ENCODE measurements at places on chromosomes 6 and 20. TPM values are rescaled to one million over a fixed set of nuclear protein-coding genes. Genes with fewer than 3 reads are reported as not detected.

- DNase-seq, result no peak
These were observed 129.8 kb upstream of the GJE1 start for GRCh38 chr6:142002825-142003405.

DNA sequence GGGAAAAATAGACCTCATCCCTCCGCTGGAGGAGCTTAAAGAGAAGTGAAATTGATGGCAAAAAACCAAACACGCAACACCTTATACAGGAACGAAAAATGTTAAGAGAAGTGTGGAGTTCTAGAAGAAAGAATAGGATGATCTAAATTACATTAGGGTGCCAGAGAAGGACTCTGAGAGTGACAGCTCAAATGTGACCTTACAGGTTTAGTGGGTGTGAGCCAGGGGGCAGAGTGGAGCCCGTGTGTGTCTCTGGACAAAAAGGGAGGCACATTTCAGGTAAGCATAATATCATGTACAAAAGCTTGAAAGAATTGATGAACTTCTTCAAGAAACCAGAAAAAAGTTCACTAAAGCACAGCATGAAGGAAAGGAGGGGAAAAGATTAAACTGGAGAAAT is 20.8 kb downstream of the HLA-DRA start:
- DNase-seq, result no peak

- no peak for DNase-seq
These were observed 631.6 kb upstream of the NRSN1 start for GRCh38 chr6:23494367-23494766.

DNA sequence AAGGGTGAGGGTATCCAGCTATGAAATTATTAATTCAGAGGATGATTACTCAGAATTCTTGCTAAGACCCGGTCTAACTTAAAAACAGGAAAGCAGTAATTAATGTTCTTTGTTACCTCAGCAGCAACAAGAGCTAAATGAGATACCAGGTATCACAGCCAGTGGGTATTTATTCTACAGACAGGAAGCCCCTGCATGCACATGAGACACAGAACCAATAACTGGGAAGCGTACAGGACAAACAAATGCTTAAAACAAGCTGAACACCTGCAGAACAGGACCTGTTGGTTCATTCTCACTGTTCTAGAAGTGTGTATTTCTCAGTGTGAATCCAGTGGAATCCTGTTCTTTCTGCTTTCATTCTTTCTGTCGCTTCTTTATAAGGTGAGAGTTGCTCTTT is 30.9 kb downstream of the SCML4 start:
- no peak for DNase-seq

GRCh38 chr6:90230548-90231215 is 66.0 kb downstream of the BACH2 start:
- DNase-seq, result no peak

DNA sequence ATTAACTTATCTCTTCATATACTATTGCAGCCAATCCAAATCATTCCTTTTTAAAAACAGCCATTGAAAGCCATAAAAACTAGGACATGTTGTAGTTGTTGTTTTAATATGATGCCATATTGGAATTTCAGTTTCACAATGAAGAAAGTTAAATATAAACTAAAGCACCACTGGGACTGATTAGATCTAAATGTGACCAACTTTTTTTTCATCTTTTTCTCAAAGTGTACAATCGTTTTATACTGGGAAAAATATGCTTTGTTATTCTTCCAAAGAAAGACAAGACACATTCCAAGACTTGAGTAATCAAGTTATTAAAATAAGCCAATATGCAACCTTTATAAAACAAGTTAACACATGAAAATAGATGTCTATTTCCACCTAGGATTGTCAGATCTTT is 68.5 kb downstream of the THEMIS start:
- DNase-seq, result no peak

GRCh38 chr6:54813892-54814291 is 32.7 kb upstream of the FAM83B start:
- DNase-seq, result no peak

DNA sequence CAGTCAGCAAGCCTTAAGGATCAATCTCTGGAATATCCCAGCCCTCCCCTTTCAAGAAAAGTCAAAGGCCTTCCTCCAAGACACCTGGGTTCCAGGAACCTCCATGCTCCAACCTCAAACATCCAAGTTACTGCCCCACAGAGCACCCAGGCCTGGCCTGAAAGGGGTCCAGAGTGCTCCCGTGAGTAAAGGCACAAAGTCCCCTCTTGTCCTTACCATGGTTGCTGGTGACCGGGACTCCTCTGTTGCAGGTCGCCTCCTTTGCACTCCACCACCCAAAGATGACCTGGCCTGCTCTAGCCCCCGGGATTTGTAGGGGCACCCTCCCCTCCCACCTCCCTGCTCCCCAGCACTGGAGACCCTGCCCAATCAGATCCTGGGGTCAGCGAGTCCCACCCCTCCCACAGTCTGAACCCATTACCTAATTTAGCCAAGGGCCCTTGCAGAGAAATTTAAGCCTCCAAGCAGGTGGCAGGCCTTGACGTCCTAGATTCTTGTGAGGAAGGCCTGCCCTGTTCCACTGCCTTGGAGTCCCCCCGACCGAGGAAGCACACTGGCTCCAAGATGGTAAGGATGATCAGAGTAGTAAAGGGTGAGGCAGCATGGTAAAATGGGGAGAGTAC is at the start of gene TNNC2:
Gene TNNC2 (minus strand): TSS at position 283 of the 623 bp plus-strand sequence. CDS start 64 bp downstream, at position 219.
- DNase-seq, result no peak

- DNase-seq, result no peak
These were observed 56.8 kb upstream of the EEF1A1 start for GRCh38 chr6:73577676-73578075.

DNA sequence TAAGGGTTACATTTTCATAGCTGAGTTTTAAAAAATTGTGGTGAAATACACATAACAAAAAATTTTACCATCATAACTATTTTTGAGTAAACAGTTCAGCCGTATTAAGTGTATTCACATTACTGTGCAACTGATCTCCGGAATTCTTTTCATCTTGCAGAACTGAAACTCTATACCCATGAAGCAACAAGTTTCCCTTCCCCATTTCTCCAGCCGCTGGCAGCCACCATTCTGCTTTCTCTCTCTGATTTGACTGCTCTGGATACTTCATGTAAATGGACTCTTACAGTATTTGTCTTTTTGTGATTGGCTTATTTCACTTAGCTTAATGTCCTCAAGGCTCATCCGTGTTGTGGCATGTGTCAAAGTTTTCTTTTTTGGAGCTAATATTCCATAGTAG is 341.6 kb downstream of the QKI start:
- DNase-seq, result no peak

DNA sequence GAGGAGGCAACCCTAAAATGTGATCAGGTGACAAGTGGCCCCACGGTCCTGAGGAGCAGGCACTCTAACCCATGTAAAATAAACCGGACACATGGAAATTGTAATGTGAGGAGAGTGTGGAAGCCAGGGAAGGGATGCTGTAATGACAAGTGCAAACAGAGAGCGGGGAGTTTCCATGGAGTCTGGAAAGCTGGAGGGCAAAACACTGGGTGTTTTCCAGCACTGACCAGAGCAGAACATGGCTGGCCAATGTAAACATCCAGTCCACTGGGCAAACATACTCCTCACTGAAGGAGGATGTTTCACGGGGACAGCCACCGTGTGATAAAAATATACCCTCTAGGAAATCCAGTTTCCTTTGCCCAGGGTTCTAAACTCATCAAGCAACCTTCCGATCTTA is 219.0 kb upstream of the JARID2 start:
- no peak for DNase-seq

DNA sequence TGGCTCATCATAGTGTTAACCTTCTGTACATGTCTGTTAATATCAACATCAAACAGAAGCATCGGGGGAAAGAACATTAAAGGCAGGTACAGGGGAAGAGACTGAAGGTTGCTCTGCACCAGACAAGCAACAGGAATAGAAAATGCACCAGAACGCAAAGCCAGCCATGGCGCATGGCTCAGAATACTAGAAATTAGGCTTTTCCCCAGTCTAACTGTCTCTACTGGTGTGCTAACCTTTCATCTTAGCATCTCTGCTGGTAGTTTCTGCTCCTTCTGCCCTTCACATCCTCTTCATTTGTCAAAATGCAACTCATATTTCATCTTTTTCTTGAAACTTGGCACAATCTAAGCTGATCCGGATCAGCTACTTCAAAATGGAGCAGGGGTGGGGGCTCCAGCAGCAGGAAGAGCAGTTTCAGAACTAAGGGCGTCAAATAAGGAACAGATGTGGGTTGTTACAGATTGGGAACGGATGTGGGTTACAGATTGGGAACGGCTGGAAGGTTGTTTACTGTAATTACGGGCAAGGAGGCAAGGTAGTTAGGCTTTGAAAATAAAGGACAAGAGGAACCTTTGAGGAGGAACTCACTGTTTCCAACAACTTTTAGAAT is 13.1 kb upstream of the RNASET2 start:
- DNase-seq, result no peak

GRCh38 chr20:36062799-36063198 is 91.7 kb upstream of the EPB41L1 start:
- no peak for DNase-seq

GRCh38 chr20:50565871-50566270 is 55.7 kb downstream of the PTPN1 start:
- DNase-seq, result no peak

DNA sequence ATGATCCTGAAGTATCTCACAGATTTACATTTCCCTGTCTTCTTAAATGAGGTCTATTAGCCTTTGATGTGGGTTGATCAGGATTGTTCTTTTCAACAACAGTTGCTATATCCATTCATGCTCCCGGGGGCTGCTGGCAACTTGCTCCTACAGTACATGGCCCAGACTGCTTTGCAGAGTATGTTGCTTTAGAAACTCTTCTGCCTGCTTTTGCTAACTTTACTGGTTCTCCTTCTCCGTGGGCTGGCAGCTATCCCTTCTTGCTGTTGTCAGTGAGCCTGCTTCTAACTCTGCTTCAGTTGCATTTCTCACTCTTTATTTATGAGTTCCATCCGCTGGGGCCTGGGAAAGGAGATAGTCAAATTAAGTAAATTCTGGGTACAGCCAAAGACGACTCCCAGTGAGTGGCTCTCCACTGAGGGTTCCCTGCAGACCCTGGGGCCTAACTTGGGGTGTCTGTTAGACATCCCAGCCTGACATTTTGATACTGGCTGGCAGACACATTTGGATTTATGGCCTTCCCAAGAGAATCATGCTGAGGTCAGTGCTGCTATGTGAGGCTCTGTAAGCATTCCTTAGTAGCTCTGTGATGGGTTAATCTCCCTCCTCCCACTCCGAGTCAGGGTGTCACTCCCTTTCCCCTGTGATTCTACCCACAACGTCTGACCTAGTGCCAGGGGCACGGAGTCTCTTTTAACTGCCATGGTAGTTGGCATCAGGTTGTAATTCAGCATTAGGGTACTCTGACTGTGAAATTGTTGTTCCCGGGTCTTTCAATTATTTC is 73.6 kb downstream of the SLX4IP start:
- DNase-seq, result peak; percentile 45

DNA sequence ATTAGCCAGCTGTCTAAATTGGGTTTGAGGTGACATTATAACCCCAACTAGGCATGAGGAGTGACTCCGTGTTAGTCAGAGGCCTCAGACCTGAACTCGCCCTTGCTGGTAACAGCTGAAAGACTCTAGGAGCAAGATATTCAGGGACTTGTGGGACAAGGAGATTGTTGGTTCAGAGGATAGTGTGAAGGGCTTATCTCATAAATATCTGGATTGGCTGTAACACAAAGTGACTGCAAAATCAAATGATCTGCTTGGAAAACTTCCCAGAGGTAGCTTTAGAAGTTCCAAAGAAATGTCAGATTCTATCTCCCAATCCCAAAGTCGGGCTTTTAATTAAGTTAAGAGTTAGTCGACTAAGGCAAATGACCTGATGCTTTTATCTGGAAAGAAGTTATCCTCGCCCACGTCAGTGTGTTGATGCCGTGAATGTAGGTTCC is 72.4 kb downstream of the TULP4 start:
- DNase-seq, result no peak

- DNase-seq, result peak; percentile 91
These were observed 282.1 kb downstream of the UST start for GRCh38 chr6:149028767-149029405.

- no peak for DNase-seq
These were observed 665 bp downstream of the FASTKD5 start for GRCh38 chr20:3158968-3159431.

DNA sequence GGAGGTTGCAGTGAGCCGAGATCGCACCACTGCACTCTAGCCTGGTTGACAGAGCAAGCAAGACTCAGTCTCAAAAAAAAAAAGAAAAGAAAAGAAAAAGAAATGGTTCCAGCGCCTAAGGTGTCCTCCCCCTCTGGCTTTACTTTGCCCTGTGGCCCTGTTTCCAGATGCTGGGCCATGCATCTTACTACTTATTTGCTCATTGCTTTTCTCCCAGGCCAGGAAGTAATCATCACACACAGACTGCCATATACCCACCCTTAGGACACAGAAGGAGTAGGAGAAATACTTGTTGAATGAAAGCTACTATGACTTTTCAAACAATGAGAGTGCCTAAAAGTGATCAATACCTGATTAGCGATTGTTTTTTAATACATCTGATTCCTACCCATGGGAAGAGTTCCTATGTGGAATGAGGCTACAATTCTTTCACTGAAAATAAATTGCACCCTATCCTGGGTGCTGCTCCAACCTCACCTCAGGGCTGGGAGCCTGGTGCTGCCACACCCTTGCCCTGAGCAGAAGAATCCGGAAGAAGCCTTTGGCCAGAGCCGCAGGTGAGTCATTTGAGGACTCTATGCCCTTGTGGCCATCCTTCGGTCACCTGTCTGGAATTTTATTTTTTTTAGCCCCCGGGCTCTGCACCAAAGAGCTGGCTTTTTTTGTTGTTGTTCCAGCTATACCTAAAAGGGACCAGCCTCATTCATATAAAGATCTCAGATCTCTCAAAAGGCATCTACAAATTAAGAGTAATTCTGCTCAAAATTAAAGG is 22.7 kb upstream of the TFAP2C start:
- DNase-seq, result no peak

- DNase-seq, result peak; percentile 48
These were observed 43.2 kb upstream of the OSTM1 start for GRCh38 chr6:108117427-108118358.

GRCh38 chr6:4814987-4815386 is 38.8 kb downstream of the CDYL start:
- no peak for DNase-seq

The GGTLC1 gene
- polyA plus RNA-seq, result not detected

The BPIFA1 gene
- not detected for polyA plus RNA-seq

The TREM2 gene
- 8.4 TPM for polyA plus RNA-seq

The DNAJC5 gene
- 33.3 TPM for polyA plus RNA-seq

The TMEM170B gene
- 6.3 TPM for polyA plus RNA-seq

The TFAP2C gene
- 0.31 TPM for polyA plus RNA-seq

The PNLDC1 gene
- polyA plus RNA-seq, result 0.39 TPM

The NKAIN2 gene
- polyA plus RNA-seq, result 5.2 TPM

The ZNF322 gene
- 14.8 TPM for polyA plus RNA-seq

The PLN gene
- polyA plus RNA-seq, result 4.4 TPM

All from hindlimb muscle (tissue), 1 donor.